Neural crest cell (in vitro differentiated cells): ENCODE measurements at places on chromosomes 2 and 18. TPM values are rescaled to one million over a fixed set of nuclear protein-coding genes. Genes with fewer than 3 reads are reported as not detected.
A peak's percentile ranks its signal among the peaks of the same experiment; 100 is the strongest.

DNA sequence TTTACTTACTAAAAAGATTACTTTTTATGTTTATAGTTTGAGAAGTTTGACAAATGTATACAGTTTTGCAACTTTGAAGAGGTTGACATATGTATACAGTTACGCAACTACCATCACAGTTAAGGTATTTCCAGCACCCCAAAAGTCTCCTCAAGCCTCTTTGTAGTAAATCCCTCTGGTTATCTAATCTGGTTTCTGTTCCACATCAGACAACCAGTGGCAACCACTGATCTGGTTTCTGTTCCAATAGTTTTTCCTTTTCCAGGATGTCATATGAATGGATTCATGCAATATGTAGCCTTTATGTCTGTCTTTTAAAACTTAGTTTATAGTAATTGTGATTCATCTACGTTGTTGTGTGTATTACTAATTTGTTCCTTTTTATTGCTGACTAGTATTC lies 23.5 kb downstream of the IFIH1 start:
- DNase-seq = no peak

TMEM247 gene
- not detected in 2 replicates for total RNA-seq

RAB6C gene
- total RNA-seq = 0.16 TPM in 1 of 2 replicates, not detected in the other

DNA sequence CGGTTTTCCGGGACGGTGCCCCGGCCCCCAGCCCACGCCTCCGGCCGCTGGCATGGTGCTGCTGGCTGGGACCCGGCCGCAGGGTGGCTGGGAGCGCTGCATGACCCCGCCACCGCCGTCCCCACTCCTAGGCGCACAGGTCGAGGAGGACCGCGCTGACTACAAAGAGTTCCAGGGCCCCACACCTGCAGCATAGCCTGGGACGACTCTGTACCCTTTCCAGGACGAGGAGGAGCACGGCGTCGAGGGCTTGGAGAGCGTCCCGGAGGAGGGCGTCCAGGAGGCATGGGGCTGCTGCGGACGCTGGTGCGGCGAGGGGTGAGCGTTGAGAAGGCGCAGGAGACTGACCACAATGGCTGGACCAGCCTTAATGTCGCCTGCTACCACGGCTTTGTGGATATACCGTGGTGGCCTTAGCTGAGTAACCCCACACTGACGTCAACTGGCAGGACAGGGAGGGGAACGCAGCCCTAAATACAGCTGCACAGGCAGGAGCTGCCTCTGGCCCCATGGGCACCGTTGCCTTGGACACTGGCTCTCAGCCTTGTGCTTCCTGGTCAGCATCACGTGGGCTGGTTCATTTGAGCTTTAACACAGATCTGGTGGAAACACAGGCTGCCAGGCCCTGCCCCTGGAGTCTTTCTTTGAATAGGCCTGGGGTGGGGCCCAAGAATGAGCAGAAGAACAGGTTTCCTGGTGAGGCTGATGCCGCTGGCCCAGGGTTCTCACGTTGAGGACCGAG lies 40.9 kb upstream of the TRIM43B start:
- no peak for DNase-seq

GRCh38 chr2:6972067-6972710 lies 55.0 kb downstream of the RNF144A start:
- no peak for DNase-seq

DNA sequence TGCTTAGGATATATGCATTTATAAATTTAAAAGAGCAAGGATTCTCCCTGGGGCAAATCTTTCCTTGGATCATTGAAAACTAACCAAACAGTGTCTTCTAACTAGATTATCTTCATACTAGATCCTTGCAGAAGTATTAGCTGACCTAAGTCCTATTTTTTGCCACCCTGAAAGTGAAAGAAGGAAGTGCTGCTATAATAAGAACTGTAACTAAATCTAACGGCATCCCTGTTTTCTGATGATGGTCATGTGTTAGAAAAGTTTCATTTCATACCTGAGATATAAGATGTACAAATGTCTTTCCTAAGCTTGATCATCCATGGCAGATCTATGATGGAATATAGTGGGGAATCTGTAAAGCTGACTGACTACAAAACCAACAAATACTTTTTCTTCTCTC lies 102.7 kb downstream of the MAP2 start:
- no peak for DNase-seq

SLC23A3 gene
- 0.34 and 1.5 TPM in 2 replicates for total RNA-seq

C2orf81 gene
- total RNA-seq = 7.3 and 7.9 TPM in 2 replicates

- no peak for DNase-seq
Measured at GRCh38 chr2:219167997-219168396, 1.8 kb downstream of the SLC23A3 start.

- no peak for DNase-seq
Measured at GRCh38 chr18:2354292-2354691, 217.0 kb downstream of the METTL4 start.

DNA sequence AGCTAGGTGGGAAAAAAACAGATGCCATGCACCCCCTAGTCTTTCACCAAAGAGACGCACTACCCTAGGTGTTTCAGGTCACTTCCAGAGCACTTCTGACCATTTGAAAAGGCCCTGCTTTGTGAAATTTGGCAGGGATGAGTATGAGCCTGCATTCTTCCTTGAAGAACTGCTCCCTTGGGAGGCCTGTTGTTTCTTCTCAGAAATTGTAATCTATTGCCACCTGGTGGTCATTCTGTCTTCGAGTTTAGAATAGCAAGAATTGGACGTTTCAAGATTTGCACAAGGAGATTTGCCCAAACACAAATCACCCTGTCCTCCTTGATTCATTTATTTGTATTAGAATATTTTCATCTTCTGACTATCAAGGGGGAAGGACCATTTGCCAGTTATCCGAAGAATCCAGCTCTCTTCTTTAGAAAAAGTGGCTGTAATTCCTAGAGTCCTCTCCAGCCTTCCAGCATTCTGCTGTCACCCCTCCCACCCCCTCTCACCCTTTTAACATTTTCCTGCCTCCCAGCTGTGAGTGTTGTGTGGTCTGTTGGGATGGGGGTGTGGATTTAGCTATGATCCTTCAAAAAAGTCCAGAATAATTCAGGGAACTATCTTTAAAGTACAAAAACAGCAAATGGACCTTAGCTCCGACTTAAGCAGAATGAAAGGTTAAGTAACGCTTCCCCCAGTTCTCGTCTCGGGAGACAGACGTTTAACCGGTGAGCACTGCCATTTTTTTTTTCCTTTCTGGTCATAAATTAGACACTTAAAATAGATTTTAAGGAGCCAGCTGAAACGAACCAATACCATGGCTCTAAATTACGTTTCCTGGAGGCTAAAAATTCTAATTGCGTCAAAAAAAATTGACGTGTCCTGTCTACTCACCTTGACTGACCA lies 3.7 kb upstream of the GAD1 start:
- DNase-seq = peak; percentile 38

GRCh38 chr2:175576875-175577274 lies 395.4 kb upstream of the ATP5MC3 start:
- no peak for DNase-seq

- no peak for DNase-seq
Measured at GRCh38 chr2:142981756-142982155, 104.3 kb downstream of the KYNU start.

- DNase-seq = no peak
Measured at GRCh38 chr2:116223912-116224311, 1590.6 kb upstream of the DDX18 start.

DNA sequence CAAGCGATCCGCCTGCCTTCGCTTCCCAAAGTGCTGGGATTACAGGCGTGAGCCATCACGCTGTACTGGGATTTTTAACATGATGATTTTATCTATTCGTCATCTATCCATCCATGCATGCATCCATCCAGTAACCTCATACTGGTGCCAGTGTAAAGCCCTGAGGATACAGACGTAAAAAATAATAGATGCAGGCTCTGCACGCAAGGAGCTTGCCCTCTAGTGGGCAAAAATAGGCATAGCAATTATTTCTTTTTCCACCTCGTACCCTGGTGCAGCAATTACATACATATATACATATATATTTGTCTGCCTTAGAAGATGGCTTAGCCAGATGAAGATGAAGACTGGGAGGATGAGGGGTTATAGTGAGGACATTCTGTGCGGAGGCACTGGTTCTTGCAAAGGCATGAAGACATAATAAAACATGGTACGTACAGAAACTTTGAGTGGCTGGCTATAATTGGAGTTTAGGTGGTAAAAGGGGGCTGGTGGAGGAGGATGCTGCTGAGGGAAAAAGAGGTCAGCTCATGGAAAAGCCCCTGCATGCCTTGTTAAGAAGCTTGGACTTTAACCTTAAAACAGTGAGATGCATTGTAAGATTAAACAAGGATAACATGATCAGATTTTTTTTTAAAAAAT lies 19.6 kb upstream of the RPIA start:
- peak; percentile 3 for DNase-seq

- no peak for DNase-seq
Measured at GRCh38 chr2:32278478-32278853, 762 bp downstream of the YIPF4 start.

GRCh38 chr2:11573418-11574175 lies 39.8 kb downstream of the GREB1 start:
- no peak for DNase-seq

GRCh38 chr2:162308747-162309503 lies 9.6 kb downstream of the IFIH1 start:
- DNase-seq = no peak

DNA sequence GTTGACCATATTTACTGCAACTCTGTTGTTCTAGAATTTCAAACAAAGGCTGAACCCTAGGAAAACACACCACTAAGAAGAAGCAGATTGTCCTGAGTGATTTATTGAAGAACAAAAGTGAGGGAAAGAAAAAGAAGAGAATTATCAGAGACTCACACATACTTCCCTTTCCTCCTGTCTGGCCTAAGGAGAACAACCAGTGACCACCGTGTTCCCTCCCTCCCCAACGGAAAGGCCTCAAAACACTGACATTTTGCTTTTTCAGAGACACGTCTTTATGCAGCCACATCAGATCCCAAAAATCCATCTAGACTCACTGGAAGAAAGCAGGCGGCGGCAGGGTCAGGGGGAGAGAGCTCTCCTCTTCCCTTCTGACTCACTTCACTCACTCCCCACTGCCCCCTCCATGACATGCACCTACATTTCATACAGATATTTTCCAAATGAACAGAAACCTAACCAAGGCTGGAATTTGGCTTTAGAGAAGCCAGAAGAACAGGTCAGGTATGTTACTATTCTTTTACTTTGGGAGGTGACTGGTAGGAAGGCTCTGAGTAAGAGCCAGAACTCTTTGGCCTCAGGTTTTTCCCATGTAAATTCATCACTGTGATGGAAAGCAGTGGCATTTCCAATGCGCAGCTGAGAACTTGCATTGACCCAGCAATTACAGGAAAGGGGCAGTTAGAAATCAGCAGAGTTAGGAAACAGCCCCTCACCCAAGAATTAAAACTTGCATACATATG lies 169.9 kb downstream of the BCL11A start:
- DNase-seq = no peak

GRCh38 chr2:226137201-226137811 lies 662.3 kb downstream of the IRS1 start:
- no peak for DNase-seq

- no peak for DNase-seq
Measured at GRCh38 chr2:187520121-187520624, 34.1 kb downstream of the TFPI start.

DNA sequence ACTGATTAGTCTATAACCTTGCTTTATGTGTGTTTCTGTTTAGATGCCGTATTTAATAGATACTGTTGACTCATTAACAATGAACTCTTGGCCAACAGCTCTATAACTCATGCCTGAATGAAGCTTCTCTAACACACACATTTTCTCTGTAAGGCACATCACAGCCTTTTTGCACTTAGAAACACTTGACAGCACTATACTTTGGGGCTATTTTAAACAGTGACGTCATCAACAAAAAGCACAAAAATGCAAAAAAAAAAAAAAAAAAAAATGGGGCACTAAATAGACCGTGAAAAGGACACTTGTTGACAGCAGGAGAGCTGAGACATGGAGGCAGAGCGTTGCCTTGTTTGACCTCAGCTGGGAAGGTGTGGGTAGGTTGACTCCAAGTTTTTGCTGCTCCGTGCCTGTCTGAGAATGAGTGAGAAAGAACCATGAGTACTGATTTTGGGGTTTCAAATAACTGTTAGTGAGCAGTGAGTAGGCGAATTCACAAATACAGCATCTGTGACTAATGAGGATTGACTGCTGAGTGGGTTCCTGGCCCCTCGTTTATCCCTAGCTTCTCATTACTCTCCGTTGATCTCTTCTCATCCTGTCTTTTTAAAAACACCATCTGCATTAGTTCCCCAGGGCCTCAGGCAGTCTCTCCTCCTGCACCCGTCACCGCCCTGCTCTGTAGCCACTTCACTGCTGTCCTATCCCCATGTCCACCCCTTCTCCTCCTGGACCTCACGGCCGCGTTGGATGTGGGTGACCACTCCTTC lies 24.4 kb downstream of the SPP2 start:
- DNase-seq = no peak
